ENCODE measurements at places on chromosomes 12 and 14. TPM values are rescaled to one million over a fixed set of nuclear protein-coding genes. Genes with fewer than 3 reads are reported as not detected.

GRCh38 chr12:52210925-52211650 lies 19.3 kb upstream of the KRT80 start:
- peak; percentile 21 for DNase-seq
- no peak overlapping the region for H3K4me3 ChIP-seq
- no peaks in the 10 kb centered on the region for H3K36me3 ChIP-seq
- no peak overlapping the region for H3K27ac ChIP-seq
- peaks cover 27% of the 10 kb centered on the region for H3K27me3 ChIP-seq
- H3K4me1 ChIP-seq = no peaks in the 10 kb centered on the region

DNA sequence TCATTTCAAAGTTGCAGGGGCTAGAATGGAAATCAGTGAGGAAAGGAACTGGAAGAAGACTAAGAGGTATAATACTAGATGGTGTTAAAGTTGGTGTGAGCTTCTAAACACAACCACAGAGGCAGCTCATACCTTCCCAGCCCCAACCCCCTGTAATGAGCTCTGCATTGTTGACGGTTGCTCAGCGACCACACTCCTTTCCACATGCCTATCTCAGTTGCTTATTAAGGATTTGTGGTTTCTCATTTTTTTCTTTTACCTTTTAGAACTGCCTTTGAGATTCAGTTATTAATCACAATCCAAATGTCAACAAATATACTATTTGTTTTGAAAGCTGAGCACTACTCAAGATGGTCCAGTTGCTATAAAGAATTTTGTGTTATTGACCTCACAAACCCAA lies 62.1 kb upstream of the KIF21A start:
- no peak for DNase-seq
- H3K27ac ChIP-seq = no peak overlapping the region
- H3K27me3 ChIP-seq = no peaks in the 10 kb centered on the region
- no peaks in the 10 kb centered on the region for H3K4me1 ChIP-seq
- H3K36me3 ChIP-seq = no peaks in the 10 kb centered on the region
- H3K4me3 ChIP-seq = no peak overlapping the region

- H3K27ac ChIP-seq = no peak overlapping the region
- no peaks in the 10 kb centered on the region for H3K27me3 ChIP-seq
- no peaks in the 10 kb centered on the region for H3K4me1 ChIP-seq
- no peaks in the 10 kb centered on the region for H3K36me3 ChIP-seq
- no peak for DNase-seq
- H3K4me3 ChIP-seq = no peak overlapping the region
These were observed 359.8 kb downstream of the EGLN3 start for GRCh38 chr14:33590891-33591630.

- no peak for DNase-seq
- H3K4me1 ChIP-seq = peaks cover 19% of the 10 kb centered on the region
- no peaks in the 10 kb centered on the region for H3K36me3 ChIP-seq
- H3K27me3 ChIP-seq = no peaks in the 10 kb centered on the region
These were observed 27.7 kb upstream of the LTA4H start for GRCh38 chr12:96063046-96063445.

The DNAJC22 gene
- 0.31 TPM for total RNA-seq

The PLEKHH1 gene
- 0.68 TPM for total RNA-seq
